ENCODE measurements at places on chromosomes 16 and 17.

GRCh38 chr16:58249780-58250478 lies 44.9 kb downstream of the PRSS54 start:
- DNase-seq, result peak; percentile 90

GRCh38 chr16:8931859-8932258 lies 31.8 kb downstream of the USP7 start:
- DNase-seq, result peak; percentile 60

DNA sequence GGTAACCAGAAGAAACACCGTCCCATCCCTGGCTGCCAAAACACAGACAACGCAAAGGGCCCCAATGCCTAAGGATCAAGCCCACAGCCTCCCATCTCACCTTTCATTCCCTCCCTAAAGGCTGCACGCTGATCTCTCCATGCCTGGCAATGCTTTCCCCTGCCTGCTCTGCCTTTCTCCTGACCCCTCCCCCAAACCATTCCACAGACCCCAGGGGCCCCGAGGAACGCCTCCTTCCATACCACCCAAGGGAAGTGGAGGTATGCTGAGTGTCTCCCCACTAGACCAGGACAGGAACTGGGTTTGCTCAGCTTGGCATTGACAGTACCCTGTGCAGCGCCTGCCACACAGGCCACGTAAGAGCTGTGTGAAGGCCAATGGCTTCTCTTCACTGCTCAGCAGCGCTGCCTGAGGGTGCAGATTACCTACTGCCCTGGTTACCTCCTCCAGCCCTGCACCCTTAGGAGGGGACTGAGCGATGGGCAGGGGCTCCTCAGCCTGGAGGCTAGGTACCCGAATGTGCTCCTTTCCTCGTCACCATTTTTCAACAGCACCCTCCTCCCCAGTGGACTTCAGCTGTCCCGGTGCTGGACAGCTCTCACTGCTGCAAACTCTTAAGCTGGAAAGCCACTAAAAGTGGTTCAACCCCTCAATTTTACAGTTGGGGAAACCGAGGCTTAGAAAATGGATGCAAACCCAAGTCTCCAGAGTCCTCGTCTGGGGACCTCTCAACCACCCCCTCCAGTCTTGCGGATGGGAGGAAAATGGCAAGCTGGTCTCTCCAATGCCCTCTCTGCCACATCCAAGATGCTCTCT lies 45.0 kb downstream of the SRCIN1 start:
- DNase-seq, result no peak

DNA sequence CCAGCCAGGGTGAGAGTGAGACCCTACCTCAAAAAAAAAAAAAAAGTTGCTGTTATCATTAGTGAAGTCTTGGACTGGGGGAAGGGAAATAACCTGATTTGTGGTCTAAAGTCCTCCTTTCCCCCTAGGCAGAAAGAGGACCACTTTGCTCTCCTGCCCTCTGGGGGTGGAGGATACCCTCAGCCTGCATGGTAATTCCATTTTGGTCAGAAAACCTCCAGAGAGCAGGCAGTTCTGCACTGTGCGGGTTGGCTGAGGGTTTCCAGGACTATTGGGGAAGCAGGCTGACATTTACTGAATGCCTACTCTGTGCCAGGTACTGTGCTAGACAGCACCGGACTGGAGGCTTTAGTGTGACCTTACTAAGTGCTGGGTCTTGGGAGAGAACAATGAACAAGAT lies 2.6 kb downstream of the ADAP2 start:
- no peak for DNase-seq

GRCh38 chr17:13222975-13223374 lies 205.1 kb upstream of the ELAC2 start:
- no peak for DNase-seq

DNA sequence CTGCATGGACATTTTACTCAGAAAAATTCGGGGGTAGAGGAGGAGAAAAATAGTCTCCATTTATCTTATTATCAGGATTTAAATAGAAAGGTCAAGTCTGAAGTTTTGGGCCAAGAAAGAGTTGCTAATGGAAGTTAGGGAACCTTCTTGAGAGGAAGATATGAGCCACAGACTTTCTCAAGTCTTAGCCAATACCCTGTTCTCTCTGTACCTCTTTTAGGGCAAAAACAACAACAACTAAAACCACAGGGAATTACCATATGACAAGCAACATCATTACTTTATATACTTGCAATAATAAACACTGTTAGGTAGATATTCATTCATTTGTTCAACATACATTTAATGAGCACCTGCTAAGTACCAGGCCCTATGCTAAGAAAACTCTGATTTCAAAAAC lies 282.2 kb upstream of the CDH5 start:
- no peak for DNase-seq

DNA sequence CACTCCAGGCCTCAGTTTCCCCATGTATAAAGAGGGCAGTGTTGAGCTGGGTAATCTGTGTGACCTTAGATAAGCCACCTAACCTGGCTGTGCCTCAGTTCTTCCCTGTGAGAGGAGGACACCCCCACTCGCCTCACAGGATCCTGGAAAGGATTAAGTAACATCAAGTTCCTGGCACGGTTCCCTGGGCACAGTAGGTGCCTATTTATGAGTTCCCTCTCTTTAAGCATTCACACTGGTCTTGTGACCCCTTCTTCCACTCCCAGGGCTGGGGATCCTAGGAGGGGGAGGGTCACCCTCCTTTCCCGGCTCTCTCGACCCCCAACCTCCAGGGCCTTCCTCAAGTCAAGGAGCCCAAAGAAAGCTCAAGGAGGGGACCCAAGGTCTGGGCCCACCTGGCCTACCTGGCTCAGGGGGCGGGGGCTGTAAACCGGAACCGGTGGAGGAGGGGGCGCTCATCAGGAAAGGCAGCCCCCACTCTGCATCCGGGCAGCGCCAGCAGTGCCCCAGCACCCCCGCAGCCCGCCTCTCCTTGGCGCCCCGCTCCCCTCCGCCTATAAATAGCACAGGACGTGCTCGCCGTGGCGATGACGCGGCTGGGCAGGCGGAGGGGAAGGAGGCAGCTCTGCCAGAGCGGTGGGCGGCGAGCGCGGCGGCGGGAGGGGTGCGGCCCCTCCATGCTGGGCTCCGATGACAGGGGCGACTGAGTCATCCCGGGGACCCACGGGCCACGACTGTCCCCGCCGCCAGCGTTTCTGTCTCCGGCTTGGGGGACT lies 9.4 kb downstream of the RPL19 start:
- no peak for DNase-seq

- no peak for DNase-seq
Measured at GRCh38 chr17:2837147-2837561, 40.9 kb downstream of the RAP1GAP2 start.

Data from ecto neural progenitor cell (in vitro differentiated cells).